ENCODE measurements at places on chromosomes 16 and 17. TPM values are rescaled to one million over a fixed set of nuclear protein-coding genes. Genes with fewer than 3 reads are reported as not detected.

The HSPB9 gene
- not detected for total RNA-seq

The SLC52A1 gene
- total RNA-seq: not detected

The GDPD1 gene
- total RNA-seq: 1.5 TPM

The ANKS4B gene
- not detected for total RNA-seq

The CDRT15L2 gene
- not detected for total RNA-seq

The KRTAP2-2 gene
- not detected for total RNA-seq

The PRAC2 gene
- total RNA-seq: 44.1 TPM

The PMFBP1 gene
- 1.2 TPM for total RNA-seq

The CETP gene
- total RNA-seq: not detected

The CFAP119 gene
- total RNA-seq: 8.6 TPM

The NOTUM gene
- total RNA-seq: not detected

- no peaks in the 10 kb centered on the region for H3K27me3 ChIP-seq
- no peak overlapping the region for H3K4me3 ChIP-seq
- H3K27ac ChIP-seq: no peak overlapping the region
- no peaks in the 10 kb centered on the region for H3K36me3 ChIP-seq
Observed at GRCh38 chr16:11986521-11987057, 10.1 kb downstream of the SNX29 start.

DNA sequence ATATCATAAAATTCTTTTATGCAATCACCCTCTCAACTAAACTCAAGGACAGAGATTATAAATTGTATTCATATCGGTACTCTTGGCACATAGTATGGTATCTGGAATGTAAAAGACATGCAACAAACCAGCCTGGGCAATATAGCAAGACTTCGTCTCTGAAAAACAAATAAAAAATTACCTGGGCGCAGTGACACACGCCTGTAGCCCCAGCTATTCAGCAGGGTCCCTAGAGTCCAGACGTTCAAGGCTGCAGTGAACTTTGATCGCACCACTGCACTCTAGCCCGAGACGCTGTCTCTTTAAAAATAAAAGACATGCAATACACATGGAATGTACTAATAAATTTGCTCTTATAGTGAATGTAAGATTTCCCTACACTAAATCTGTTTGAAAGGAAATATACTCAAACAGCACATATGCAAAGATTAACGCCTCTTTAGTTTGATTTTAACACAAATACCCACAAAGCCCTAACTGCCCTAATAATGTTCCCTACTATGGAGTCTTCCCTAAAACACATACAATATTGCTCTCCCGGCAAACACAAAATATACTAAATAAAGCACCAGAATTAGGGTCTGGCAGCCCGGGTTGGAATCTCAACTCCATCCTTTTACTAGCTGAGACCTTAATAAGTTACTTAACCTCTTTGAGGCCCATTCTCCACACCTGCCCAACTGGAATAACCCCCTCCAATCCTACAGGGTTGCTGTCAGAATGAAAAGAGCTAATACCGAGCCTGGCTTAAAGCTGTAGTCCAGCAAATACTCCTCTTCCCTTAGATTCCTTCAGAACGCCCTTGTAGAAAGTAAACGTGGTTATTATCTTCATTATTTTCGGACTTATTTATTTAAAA is 1.2 kb downstream of the ABCA5 start:
- H3K27me3 ChIP-seq: no peaks in the 10 kb centered on the region
- H3K4me1 ChIP-seq: peaks cover 20% of the 10 kb centered on the region
- peak overlapping the region; percentile 74 for H3K4me3 ChIP-seq
- no peaks in the 10 kb centered on the region for H3K36me3 ChIP-seq
- peak; percentile 55 for DNase-seq
- H3K27ac ChIP-seq: no peak overlapping the region

GRCh38 chr17:72394531-72394930 is 273.7 kb downstream of the SOX9 start:
- H3K4me3 ChIP-seq: peak overlapping the region; percentile 58
- no peaks in the 10 kb centered on the region for H3K27me3 ChIP-seq
- peak overlapping the region; percentile 97 for H3K27ac ChIP-seq
- no peaks in the 10 kb centered on the region for H3K36me3 ChIP-seq

DNA sequence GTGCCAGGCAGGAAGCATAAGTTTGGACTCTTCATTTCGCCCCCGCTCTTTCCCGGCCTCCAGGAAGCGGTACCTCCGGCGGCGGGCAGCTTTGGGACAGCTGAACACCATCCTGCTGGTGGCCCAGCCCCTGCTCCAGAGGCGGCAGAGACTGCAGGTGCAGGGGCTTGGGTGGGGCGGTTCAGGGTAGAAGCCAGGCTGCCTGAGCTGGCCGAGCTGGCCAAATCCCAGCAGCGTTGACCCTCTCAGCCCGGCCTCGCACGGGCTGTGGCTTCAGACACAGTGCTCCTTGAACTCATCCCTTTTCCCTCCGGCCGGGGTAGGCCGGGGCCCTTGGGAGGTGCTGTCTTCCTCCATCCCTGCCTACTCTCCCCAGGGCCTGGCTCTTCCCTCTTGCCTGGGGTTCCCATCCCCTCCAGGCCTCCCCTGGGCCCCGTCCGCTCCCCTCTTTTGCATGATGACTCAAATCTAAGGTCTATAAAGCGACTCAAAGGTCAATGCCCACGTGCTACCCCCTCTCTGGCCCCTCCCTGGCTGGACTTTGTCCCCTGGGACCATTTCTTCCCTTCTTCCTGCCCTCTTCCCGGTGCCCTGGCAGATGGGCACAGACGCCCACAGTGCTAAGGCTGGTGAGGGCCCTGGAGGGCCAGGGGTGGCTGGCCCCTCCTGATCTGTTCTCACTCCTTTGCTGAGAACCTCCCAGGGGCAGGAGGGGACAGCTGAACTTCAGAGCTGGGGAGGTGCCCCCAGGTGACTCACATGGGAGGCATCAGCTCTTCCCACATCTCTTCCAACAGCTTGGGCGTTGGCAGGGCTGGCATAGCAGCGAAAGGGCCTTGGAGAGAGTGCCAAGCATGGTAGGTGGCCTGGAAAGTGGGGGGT is 22.7 kb downstream of the MYO15B start:
- no peak overlapping the region for H3K27ac ChIP-seq
- H3K36me3 ChIP-seq: no peaks in the 10 kb centered on the region
- H3K27me3 ChIP-seq: no peaks in the 10 kb centered on the region
- peak; percentile 59 for DNase-seq
- H3K4me3 ChIP-seq: no peak overlapping the region
- H3K4me1 ChIP-seq: peaks cover 12% of the 10 kb centered on the region

DNA sequence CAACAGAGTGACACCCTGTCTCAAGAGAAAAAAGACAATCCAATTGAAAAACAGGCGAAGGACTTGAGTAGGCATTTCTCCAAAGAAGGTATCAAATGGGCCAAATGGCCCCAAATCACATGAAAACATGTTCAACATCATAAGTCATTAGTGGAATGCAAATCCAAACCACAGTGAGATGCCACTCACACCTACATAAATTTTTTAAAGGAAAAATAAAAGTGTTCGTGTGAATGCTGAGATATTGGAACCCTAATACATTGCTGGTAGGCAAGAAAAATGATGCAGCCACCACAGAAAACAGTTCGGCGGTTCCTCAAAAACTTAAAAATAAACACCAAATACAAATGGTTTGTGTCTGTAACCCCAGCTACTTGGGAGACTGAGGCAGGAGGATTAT is 45.2 kb downstream of the PIGL start:
- H3K27me3 ChIP-seq: no peaks in the 10 kb centered on the region
- no peak for DNase-seq
- H3K27ac ChIP-seq: no peak overlapping the region
- 0 out of 2 replicates have a peak, but pooled peaks cover 2% of the 10 kb centered on the region for H3K36me3 ChIP-seq
- H3K4me1 ChIP-seq: no peaks in the 10 kb centered on the region
- H3K4me3 ChIP-seq: no peak overlapping the region

- no peak overlapping the region for H3K27ac ChIP-seq
- no peaks in the 10 kb centered on the region for H3K36me3 ChIP-seq
- no peak overlapping the region for H3K4me3 ChIP-seq
Observed at GRCh38 chr16:11233727-11234376, 22.2 kb downstream of the SOCS1 start.

- no peaks in the 10 kb centered on the region for H3K4me1 ChIP-seq
- H3K27me3 ChIP-seq: no peaks in the 10 kb centered on the region
- no peak overlapping the region for H3K4me3 ChIP-seq
- no peaks in the 10 kb centered on the region for H3K36me3 ChIP-seq
Observed at GRCh38 chr17:27471321-27472269, 15.3 kb downstream of the KSR1 start.

GRCh38 chr16:15141586-15141985 is 47.5 kb upstream of the RRN3 start:
- H3K27ac ChIP-seq: no peak overlapping the region
- peak; percentile 1 for DNase-seq
- H3K4me3 ChIP-seq: no peak overlapping the region
- no peaks in the 10 kb centered on the region for H3K36me3 ChIP-seq

- H3K27me3 ChIP-seq: peaks cover 3% of the 10 kb centered on the region
- H3K27ac ChIP-seq: no peak overlapping the region
- no peak overlapping the region for H3K4me3 ChIP-seq
- no peak for DNase-seq
- no peaks in the 10 kb centered on the region for H3K4me1 ChIP-seq
- no peaks in the 10 kb centered on the region for H3K36me3 ChIP-seq
Observed at GRCh38 chr17:28982131-28982793, 23.6 kb downstream of the SEZ6 start.

- no peaks in the 10 kb centered on the region for H3K27me3 ChIP-seq
- H3K27ac ChIP-seq: no peak overlapping the region
- H3K4me3 ChIP-seq: no peak overlapping the region
- H3K36me3 ChIP-seq: no peaks in the 10 kb centered on the region
- DNase-seq: no peak
Observed at GRCh38 chr17:33889040-33889439, 366.0 kb upstream of the CCL2 start.

GRCh38 chr16:27736431-27736830 is 186.5 kb downstream of the KATNIP start:
- no peaks in the 10 kb centered on the region for H3K36me3 ChIP-seq
- H3K4me1 ChIP-seq: no peaks in the 10 kb centered on the region
- no peak overlapping the region for H3K4me3 ChIP-seq

DNA sequence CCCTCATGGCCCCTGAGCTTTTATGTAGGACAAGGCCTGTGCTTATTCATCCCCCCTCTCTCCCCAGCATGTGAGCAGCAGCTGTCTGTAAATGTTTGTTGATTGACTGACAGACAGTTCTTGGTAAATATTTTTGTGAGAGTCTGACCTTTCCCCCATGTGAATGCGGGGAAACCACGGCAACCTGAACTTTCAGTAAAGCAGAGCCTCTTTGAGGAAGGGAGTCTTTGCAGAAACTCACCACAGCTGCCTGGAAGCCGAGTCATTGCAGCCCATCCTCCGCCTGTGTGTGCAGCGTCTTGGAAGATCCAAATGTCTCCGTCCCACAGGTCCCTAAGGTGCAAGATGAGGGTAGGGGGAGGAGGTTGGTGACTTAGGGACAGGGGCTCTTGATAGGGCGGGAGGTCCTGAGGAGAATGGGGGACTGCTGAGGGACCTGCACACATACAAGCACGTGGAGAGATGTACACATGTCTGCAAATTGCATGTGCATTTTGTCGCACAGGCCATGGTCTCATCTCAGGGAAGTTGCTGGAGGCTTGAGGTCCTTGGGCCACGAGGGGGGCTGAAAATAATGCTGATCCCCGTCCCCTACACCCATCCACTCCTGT is 23.0 kb upstream of the IL21R start:
- H3K4me1 ChIP-seq: no peaks in the 10 kb centered on the region
- no peaks in the 10 kb centered on the region for H3K36me3 ChIP-seq
- DNase-seq: no peak
- H3K27ac ChIP-seq: no peak overlapping the region
- no peak overlapping the region for H3K4me3 ChIP-seq

DNA sequence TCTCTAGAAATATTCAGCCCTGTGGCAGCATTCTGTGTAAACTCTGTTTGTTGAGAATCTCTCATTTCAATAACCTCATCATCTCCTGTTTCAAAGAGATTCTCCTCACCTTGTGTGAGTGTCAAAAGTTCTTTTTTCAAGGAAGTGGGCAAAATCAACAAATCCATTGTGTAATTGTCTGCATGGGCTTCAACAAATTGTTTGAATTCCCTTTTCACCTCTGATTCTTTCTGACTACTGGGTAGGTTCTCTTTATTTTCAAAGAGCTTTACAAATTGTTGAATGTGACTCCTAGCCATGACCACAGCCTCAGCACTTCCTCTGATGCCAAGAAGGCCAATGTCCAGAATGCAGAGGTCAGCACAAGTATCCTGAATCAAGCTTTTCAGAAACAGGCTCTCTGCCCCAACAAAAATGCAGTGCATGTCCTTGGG is 48.0 kb downstream of the N4BP1 start:
- peaks cover 9% of the 10 kb centered on the region for H3K4me1 ChIP-seq
- peaks cover 6% of the 10 kb centered on the region for H3K36me3 ChIP-seq
- no peak for DNase-seq
- H3K27ac ChIP-seq: no peak overlapping the region
- no peaks in the 10 kb centered on the region for H3K27me3 ChIP-seq

GRCh38 chr17:7081341-7082062 is 1.5 kb upstream of the CLEC10A start:
- no peaks in the 10 kb centered on the region for H3K36me3 ChIP-seq
- no peak overlapping the region for H3K27ac ChIP-seq
- DNase-seq: no peak
- H3K4me3 ChIP-seq: no peak overlapping the region
- no peaks in the 10 kb centered on the region for H3K27me3 ChIP-seq

GRCh38 chr16:16890964-16891363 is 512.0 kb downstream of the NPIPA7 start:
- no peaks in the 10 kb centered on the region for H3K4me1 ChIP-seq
- H3K36me3 ChIP-seq: no peaks in the 10 kb centered on the region
- no peak overlapping the region for H3K27ac ChIP-seq
- H3K4me3 ChIP-seq: no peak overlapping the region
- no peaks in the 10 kb centered on the region for H3K27me3 ChIP-seq

DNA sequence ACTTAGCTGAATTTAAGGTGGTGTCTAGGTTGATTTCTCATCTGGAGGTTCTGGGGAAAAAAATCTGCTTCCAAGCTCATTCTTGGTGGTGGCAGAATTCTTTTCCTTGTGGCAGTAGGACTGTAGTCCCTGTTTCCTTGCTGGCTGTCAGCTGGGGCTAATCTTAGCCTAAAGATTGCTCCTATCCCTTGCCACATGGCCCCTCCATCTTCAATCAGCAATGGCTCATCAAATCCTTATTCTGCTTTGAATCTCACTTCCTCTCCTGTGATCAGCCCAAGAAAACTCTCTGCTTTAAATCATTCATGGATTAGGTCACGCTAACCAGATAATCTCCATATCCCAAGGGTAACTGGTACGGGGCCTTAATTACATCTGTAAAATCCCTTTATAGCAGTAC is 6.6 kb downstream of the FAM20A start:
- H3K4me1 ChIP-seq: peaks cover 3% of the 10 kb centered on the region
- no peaks in the 10 kb centered on the region for H3K27me3 ChIP-seq
- no peak overlapping the region for H3K4me3 ChIP-seq
- no peaks in the 10 kb centered on the region for H3K36me3 ChIP-seq

- no peaks in the 10 kb centered on the region for H3K4me1 ChIP-seq
- DNase-seq: no peak
- no peaks in the 10 kb centered on the region for H3K36me3 ChIP-seq
- no peak overlapping the region for H3K4me3 ChIP-seq
- H3K27ac ChIP-seq: no peak overlapping the region
Observed at GRCh38 chr16:30004424-30004776, 6.4 kb downstream of the DOC2A start.

- H3K27me3 ChIP-seq: no peaks in the 10 kb centered on the region
- peak overlapping the region; percentile 80 for H3K4me3 ChIP-seq
- no peak overlapping the region for H3K27ac ChIP-seq
- no peak for DNase-seq
- H3K36me3 ChIP-seq: peaks cover 5% of the 10 kb centered on the region
Observed at GRCh38 chr16:14634389-14634725, 1.6 kb downstream of the BFAR start.

All from PC-3 (cell line).